ENCODE measurements at places on chromosomes 3 and 15.

DNA sequence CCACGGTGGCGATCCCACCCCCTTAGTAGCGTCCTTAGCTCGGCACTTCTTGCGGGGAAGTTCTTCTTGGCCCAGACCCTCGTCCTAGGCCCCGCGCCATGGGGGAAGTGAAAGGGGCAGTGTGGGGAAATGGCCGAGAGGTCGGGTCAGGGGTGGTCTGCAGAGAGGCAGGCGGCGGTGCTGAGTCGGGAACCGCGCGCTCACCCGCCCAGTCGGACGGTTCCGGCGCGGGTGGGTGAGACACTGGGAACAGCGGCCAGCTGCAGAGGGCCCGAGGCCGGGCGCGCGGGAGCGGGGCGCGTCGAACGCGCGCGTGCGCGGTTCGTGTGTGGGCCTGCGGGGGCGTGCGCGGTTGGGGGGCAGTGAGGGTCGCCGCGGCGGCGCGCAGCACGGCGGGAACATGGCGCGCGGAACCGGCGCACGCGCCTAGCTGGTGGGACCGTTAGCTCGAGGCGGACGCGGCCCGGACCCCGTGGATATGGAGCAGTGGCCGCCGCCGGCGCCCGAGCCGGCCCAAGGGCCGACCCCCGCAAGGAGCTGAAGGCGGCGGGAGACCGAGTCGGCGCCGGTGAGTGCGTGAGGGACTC, 246.9 kb downstream of the GOLGA6L6 start:
- DNase-seq: no peak

DNA sequence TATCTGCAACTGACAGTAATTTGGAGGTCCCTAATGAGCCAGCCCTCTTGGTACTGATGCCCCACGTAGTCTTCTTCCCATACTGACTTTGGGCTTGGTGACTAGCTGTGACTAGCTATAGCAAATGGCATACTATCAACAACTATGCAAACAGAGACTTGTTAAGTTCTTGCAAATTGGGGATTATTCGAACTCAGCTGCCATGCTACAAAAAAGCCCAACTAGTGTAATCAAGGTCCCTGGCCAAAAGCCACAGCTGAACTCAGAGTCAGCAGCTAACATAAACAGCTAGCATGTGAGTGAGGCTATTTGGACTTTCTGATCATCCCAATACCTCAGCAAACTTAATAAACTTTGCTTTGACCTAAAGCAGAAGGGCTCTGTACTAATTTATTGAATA, 121.2 kb upstream of the PLXND1 start:
- no peak for DNase-seq

DNA sequence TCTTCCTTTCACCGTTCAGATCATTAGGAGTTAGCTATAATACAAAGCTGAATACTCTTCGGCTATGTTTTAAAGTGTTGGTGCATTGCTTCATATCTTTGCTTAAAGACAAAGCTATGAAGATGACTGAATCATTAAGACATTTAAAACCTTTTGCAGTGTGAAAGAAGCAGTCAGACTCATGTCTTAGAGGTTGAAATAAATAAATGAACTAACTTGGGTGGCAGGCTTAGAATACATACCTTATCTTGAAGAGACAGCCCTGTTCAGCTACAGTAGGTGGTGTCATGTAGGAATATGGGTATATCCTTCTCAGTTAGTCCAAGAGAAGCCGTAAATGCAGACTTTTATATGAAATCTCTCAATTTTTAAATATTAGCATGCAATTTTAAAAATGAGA, 63.4 kb downstream of the OPA1 start:
- DNase-seq: no peak

GRCh38 chr3:152970851-152971250, 135.9 kb downstream of the P2RY1 start:
- no peak for DNase-seq

- DNase-seq: no peak
These were observed 86.6 kb downstream of the FMN1 start for GRCh38 chr15:33107950-33108349.

- no peak for DNase-seq
These were observed 168.3 kb downstream of the MEIS2 start for GRCh38 chr15:36932070-36932469.

GRCh38 chr15:96896766-96897165, 566.3 kb downstream of the NR2F2 start:
- DNase-seq: no peak

DNA sequence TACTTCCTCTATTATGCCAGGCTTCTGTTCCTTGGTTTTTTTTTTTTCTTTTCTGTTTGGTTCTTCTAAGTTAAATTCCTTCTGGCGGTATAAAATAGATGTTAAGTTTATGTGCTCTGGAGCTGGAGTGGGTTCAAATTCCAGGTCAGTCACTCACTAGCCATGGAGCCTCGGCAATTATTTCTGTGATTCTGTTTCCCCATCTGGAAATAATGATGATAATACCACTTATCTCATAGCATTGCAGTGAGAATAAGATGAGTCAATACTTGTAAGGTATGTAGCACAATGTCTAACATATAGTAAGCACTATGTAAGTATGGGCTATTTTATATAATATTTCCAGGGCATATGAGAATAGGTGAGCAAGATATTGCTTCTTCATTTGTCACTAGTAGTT, 33.2 kb upstream of the ZDHHC23 start:
- no peak for DNase-seq
